GM13976 (cell line): ENCODE measurements at places on chromosomes 2 and 18.

DNA sequence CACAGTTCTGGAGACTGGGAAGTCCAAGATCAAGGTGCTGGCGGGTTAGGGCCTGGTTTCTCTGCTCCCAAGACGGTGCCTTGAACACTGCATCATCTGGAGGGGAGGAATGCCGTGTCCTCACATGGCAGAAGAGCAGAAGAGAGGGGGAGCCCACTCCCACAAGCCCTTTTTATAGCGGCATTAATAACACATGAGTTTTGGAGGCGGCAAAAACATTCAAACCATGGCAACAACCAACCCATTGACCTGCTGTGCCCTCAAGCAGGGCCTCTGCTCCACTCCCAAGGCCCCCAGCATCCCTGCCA lies 62.0 kb downstream of the SMAD7 start:
- DNase-seq, result no peak

- no peak for DNase-seq
These were observed 281.4 kb upstream of the KCNH7 start for GRCh38 chr2:163119966-163120365.

- DNase-seq, result no peak
These were observed 379.5 kb downstream of the ZNF516 start for GRCh38 chr18:76115580-76115979.

GRCh38 chr18:2400701-2401196 lies 170.6 kb downstream of the METTL4 start:
- no peak for DNase-seq

DNA sequence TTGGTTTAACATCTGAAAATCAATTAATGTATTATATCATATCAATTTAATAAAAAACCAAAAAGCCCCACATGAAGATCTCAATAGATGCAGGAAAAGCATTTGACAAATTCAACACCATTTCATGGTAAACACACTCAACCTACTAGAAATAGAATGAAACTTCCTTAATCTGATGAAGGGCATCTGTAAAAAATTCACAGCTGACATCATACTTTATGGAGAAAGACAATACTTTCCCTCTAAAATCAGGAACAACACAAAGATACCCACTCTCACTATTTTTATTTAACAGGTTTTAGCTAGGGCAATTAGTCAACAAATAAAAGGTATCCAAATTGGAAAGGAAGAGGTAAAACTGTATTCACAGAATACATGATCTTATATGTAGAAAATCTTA lies 303.0 kb upstream of the ZEB2 start:
- DNase-seq, result no peak

DNA sequence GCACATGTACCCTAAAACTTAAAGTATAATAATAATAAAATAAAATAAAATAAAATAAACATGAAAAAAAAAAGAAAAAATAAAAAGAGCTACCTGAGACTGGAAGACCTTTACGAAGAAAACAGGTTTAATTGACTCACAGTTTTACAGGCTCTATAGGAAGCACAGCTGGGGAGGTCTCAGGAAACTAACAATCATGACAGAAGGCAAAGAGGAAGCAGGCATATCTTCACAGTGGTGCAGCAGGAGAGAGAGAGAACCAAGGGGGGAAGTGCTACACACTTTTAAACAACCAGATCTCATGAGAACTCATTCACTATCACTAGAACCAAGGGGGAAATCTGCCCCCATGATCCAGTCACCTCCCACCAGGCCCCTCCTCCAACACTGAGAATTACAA lies 379.3 kb upstream of the VWC2L start:
- no peak for DNase-seq

DNA sequence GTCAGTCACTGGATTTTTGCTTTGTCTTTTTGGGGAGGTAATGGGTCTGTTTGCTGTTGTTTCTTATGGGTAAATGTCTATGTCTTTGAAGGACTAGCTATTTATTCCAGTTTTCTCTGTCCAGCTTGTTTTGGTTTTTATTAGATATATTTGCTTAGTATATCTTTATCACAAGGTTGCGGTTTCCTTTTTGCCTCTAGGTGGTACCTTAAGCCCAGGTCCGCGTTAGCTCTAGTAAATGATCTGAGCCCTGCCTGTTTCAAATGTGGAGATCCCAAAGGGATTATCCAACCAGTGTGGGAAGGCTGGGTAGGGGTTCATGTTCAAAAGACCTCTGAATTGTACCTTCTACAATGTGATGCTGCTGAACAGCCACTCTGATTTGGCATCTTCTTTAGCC lies 114.5 kb downstream of the MYO3B start:
- no peak for DNase-seq

GRCh38 chr18:11121443-11121849 lies 27.9 kb downstream of the PIEZO2 start:
- no peak for DNase-seq

DNA sequence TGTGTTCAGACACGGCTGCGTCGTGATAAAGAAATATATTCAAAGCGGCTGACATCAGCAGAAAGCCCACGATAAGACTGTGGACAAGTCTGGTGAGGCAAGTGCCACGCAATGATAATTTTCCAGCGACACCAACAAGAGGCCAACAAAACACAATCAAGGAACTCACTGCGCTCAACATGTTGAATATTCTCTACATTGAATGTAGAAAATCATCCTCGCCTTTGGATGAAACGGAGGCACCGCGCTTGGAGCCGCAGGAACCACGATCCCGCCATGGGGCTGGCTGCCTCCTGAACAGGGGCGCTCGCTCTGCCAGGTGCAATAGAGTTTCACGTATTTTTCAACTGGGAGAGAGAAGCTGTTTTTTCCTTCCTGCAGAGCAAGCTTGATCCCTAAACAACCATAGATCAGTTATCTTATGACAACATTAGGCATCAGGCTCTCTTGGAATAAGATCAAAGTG lies 220.3 kb downstream of the ATAD2B start:
- DNase-seq, result no peak

- DNase-seq, result no peak
These were observed 3.7 kb upstream of the SPEG start for GRCh38 chr2:219430633-219431615.

DNA sequence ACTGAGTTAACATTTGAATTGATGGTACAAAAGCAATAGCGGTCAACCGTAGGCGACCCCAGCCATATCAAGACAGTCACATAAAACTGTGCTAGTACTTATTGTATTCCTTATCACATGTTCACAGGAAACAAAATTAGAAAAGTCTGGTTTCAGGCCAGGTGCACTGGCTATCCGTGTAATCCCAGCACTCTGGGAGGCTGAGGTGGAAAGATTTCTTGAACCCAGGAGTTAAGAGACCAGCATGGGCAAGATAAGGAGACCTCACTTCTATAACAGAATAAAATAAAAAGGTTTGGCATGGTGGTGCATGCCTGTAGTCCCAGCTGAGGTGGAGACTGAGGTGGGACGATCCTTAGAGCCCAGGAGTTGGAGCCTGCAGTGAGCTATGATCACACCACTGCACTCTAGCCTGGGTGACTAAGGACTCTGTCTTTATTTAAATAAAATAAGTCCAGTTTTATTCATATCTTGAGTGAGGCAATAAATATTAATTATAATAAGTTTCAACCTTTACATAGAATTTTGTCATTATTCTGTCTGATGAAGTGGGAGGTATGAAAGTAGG lies 84.1 kb upstream of the RGPD4 start:
- no peak for DNase-seq

GRCh38 chr18:59988098-59988706 lies 88.4 kb downstream of the PMAIP1 start:
- peak; percentile 43 for DNase-seq

DNA sequence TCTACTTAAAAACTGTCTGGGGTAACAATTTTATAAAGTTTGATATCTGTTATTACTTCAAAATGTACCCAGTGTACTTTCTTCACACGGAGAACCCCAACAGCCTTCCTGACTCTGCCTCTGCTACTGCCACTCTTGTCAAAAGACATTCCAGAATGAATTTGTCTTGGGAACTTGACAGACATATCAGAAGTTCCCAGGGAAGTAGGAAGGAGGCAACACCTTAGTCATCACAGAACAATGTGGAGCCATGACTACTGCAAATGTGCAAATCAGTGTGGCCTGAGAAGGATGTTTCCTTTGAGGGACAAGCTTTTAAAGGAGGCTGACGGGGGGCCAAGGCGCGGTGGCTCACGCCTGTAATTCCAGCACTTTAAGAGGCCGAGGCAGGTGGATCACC lies 133.8 kb upstream of the RNF152 start:
- DNase-seq, result no peak

DNA sequence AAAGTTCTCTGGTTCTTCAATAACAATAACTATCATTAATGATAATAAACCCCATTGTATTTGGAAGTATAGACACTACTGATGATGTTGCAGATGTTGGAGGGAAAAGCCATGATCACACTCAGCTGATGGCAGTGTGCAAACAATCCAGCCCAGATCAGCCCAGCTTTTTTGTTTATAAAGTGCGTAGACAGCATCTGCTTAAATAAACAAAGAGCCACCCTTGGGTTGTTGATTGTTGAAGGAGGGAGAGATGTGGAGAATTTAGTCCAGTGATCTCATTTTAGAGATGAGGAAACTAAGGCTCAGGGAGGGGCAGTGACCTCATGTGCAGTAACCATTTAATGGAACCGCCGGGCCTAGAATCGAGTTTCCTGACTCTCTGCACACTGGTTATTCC lies 56.0 kb upstream of the MEX3C start:
- DNase-seq, result no peak

- DNase-seq, result no peak
These were observed 9.8 kb downstream of the WDR43 start for GRCh38 chr2:28904295-28904694.

DNA sequence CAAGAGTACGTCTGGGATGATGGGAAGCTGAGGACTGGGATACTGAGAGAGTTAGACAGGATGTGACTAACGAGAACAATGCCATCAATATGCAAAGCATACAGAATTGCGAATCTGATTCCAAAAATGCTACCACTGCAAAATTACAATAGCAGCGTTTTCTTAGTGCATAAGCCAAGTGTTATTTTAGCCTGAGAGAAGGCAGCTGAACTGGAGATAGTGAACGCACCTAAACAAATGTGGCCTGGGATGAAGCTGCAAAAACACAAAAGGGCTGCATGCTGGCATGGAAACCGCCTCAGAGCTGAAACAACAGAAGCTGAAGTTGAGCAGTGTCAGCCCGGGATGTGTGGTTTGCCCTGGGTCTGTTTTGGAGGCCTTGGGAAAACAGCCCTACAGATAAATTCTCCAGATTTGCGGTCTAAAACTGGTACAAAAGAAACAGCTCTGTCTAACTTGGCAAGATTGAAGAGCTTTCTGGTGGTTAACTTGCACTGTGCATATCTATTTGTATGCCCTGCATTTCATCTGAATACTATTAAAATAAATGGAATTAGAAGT lies 45.5 kb downstream of the LYPD6 start:
- no peak for DNase-seq

DNA sequence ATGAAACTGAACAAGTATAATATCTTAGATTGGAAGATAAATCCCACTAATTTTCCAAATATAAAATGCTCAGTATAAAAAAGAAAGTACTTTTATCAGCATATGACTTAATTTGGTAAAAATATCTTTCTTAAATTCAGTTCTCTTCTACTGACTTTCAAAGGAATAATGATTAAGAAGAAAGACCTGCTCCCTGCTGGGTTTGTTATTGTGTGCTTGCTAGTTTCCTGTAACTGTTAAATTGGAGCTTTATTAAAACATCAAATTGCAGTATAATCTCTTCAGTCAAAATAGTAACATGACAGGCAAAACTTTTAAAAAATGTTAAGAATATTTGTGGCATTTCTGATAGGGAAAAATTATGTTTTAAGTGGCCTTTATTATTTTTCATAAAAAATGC lies 1317.4 kb upstream of the CDH2 start:
- DNase-seq, result no peak

DNA sequence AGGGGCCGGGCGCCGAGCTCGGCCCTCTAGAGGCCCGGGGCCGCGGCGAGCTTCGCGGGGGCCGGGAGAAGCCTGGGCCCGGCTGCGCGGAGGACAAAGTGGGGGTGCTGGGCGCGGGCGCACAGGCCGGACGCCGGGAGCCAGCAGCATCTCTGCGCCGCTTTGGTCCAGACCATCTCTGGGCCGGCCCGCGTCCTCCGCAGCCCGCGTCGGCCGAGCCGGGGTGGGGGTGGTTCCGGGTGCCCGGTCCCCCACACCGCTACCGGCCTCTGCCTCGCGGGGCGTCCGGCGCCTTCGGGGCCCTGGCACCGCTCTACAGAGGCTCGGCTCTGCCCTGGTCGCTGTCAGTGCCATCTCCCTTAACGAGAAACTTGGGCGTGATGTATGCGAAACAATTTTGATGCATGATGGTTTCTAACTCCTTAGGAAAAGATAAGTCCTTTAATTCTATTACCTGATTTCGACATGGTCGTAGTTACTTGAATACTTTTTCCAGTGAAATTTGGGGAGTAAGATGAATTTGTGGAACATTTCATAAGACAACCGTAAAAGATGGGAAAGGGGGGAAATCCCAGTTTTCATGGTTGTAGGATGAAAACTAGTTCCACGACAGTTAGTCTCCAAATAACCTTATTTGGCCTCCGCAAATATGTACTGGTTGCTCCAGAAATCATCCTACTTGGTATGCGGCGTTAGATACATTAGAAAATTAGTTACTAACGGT lies 562 bp downstream of the TWSG1 start:
- peak; percentile 50 for DNase-seq

- DNase-seq, result no peak
These were observed 8.8 kb upstream of the ZBTB7C start for GRCh38 chr18:48417985-48418384.

- no peak for DNase-seq
These were observed 42.2 kb downstream of the KIDINS220 start for GRCh38 chr2:8794923-8795825.

- no peak for DNase-seq
These were observed 1411.6 kb upstream of the CDH2 start for GRCh38 chr18:29588446-29589100.

DNA sequence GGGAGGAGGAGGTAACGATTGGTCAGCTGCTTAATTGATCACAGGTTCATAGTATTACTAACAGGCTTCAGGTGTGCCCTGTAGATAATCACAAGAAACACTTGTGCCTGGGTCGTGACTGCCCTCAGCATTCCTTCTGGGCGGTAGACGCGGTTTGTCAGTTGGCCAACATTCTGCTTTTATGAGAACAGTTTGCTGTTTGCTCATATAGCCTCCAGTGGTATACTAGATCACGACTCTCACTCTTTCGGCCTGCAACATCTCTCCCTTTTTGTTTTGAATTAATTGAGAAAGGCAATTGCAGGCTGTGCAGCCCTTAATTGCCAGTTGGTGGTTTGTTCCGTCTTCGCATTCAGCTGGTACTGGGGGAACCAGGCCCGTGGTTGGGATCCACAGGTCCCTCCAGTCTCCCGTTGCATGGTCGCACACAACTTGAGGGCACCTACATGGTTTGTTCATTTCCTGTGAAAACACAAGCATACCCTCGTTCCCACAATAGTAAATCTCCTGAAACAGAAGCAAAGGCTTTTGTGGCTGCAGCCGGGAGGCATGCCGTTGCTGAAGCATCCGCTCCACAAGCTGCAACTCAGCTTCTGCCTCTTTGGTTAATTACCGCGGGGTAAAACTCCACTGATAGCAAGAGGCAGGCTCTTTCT lies 30.3 kb upstream of the GPR17 start:
- no peak for DNase-seq

DNA sequence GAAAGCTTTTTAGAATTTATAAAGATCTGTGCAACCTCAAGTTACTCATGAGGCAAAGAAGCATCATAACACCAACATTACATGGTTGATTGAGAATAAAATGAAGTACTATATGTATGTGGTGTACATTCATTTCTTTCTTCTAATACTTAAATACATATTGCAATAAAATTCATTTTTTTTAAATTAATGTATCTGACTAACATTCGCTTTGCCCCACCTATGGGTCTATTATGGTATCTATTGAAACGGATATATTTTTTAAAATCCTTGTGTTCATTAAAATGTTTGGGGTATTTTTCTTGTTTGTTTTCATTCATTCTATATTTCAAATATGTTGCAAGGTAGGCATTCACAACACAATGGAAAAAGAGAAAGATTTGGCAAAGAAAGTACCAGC lies 237.5 kb downstream of the DSEL start:
- DNase-seq, result no peak
